Effector CD4-positive, alpha-beta T cell (primary cell): ENCODE measurements at places on chromosomes 6 and 20.

- no peak for DNase-seq
These were observed 103.4 kb upstream of the PDE10A start for GRCh38 chr6:165766457-165766856.

- no peak for DNase-seq
These were observed 60.6 kb downstream of the SMOC2 start for GRCh38 chr6:168501561-168501960.

GRCh38 chr6:129181001-129181400 is 298.1 kb downstream of the LAMA2 start:
- DNase-seq: no peak

GRCh38 chr6:39330057-39330456 is 7.6 kb upstream of the KCNK16 start:
- DNase-seq: no peak

GRCh38 chr6:32393665-32394420 is 13.1 kb downstream of the BTNL2 start:
- DNase-seq: no peak

DNA sequence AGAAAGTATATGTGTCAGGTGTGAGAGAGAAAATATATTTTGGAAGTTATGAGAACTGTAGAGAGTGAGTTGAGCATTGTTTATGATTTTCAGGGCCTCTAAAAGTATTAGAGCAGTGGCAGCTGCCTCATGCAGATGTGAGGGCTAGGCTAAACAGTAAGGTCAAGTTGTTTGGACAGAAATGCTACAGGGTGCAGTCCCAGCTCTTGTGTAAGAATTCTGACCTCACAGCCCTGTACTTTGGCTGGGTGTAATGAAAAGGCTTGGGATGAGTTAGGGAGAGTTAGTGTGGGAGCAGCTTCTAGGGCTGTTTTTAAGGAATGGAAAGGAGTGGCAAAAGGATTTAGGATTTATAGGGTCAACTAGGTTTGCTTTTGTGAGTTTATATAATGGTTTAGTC is 764.8 kb upstream of the ADGRB3 start:
- DNase-seq: no peak

- no peak for DNase-seq
These were observed 85.3 kb downstream of the DLGAP4 start for GRCh38 chr20:36391456-36391855.

DNA sequence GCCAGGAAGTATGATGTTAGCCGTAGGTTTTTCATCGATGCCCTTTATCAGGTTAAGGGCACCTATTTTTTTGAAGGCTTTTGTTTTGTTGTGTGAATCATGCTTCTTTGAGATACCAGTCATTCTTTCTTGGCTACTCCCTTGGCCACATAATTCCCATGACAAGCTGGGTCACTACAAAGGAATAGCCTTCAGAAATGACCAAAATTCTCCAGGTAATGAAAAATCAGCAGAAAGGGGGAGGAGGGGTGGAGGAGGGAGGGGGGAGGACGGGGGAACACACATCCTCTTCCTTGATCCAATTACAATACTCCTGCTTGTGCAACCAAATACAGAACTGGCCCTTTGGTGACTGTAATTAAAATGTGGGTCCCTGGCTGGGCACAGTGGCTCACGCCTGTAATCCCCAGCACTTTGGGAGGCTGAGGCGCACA is 21.7 kb upstream of the TGM2 start:
- no peak for DNase-seq

GRCh38 chr6:26223650-26224546 is 136.7 kb downstream of the HFE start:
- peak; percentile 55 for DNase-seq

- no peak for DNase-seq
These were observed 13.5 kb upstream of the TRAM2 start for GRCh38 chr6:52590152-52590891.

DNA sequence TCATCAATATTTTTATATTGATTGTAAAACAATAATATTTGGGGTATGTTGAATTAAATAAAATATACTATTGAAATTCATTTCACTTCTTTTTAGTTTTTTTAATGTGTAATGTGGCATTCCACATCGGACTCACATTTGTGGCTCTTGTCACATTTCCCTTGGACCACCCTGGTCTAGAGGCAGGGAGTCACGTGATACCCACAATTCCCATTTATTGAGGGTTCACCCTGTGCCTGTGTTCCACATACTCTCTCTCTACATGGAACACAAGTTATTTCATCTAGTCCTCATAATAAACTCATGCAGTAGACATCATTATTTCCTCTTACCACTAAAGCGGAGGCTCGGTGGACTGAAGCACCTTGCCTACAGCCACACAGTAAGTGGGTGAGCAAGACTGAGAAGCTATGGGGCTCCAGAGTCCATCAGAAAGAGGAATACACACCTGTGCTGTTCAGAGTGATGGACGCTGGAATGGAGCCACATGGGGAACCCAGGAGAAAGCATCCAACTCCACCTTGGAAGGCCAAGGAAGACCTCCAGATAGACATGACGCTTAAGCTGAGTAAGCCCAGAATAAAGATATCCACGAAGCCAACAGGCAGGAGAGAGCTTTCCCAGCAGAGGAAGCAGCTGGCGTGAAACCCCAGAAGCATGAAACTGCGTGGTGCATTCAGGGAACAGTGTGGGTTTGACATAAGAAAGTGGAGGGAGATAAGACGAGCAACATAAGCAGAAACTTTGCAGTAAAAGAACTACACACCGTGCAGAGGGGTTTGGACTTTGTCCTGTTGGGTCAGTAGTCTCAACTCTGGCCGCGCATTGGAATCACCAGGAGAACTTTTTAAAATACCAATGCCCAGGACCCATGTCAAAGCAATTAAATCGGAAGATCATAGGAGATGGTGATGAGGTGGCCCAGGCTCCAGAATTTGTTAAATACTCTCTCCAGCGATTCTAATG is 49.5 kb downstream of the UNC5CL start:
- no peak for DNase-seq

- no peak for DNase-seq
These were observed 56.7 kb upstream of the SAYSD1 start for GRCh38 chr6:39171489-39172376.

DNA sequence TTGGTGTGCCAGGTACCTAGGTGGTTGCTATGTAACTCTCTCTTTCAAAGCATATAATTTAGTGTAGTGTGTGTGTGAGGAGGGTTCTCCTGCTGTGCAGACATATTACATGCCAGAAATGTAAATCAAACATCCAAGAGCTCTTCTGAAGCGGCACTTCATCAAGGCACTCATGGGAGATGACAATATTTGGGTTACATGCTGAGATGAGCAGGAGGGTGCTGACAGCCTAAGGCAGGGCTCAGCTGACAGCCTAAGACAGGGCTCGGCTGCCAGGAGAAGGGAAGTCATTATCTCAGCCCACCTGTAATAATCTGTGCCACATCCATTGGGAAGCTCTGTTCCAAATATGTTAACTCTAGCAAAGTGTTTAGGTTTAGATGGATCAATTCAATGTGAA is 39.1 kb downstream of the ADGRF5 start:
- no peak for DNase-seq
